ENCODE measurements at places on chromosomes 7 and 10.

DNA sequence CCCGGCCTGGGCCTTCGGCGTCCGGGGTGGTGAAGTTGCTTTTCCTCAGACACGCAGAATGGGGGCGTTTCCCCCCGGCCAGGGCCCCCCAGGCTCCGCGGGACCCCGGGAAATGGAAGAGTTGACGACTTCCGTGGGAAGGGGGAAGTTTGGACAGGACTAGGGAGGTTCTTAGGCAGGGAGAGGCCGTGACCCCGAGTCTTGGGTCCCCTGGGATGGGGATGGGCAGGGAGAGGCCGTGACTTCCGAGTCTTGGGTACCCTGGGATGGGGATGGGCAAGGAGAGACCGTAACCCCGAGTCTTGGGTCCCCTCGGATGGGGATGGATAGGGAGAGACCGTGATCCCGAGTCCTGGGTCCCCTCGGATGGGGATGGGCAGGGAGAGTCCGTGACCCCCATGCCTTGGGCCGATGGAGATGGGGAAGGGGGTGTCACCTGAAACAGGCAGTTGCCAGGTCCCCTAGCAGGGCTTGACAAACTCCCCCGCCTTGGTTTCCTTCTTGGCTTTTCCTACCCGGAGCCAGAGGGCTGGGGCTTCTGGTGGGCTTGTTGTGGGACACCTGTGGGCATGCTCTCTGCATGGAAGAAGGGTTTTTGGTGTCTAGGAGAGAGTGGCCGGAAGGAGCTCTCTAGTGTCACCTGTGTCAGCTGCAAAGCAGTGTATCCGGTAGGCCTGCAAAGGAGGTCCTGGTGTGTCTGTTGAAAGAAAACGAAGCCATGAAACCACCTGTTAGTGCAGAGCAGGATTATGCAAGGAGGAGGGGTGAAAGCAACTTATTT, 1.1 kb downstream of the TRRAP start:
- DNase-seq, result no peak

GRCh38 chr10:95359466-95359865, 68.7 kb upstream of the PDLIM1 start:
- DNase-seq, result no peak

DNA sequence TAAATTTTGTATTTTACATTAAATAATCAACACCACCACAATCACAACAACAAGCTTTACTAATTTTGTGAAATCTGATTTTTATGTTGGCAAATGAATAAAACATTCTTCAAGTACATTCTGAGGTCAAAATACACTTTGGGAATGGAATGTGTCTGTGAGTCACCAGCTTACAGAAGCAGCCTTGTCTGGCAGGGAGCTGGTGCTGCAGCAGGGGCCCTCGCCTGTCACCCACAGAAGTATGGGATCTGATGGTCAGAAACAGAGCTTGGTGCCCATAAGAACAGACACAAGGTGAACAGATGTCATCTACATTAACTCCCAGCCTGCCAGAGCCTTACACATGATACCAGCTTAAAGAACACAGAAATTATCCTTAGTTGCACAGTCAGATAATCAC, 496.9 kb downstream of the CCSER2 start:
- DNase-seq, result no peak

- no peak for DNase-seq
Measured at GRCh38 chr7:129271500-129272355, 46.9 kb downstream of the AHCYL2 start.

GRCh38 chr7:30521532-30521931, 16.9 kb upstream of the GGCT start:
- peak; percentile 15 for DNase-seq

DNA sequence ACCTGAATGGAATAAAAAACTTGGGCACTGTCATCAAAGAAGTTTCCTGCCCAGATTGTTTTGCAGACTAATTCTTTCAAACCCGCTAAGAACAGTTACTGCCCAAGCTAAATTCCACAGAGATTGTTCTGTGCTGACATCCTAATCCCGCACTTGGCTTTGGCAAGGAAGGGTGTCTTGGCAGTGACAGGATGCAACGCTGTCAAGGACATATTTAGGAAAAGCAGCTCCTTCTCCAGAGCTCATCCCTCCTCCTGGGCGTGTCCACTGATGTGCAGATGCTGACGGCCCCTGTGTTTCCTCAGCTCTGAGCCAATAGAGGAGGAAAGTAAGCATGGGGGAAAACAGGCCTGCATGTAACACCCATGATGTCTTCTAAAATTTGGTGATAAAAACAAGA, 74.2 kb downstream of the EEPD1 start:
- DNase-seq, result no peak

- DNase-seq, result peak; percentile 47
Measured at GRCh38 chr7:3592401-3593134, 291.5 kb downstream of the SDK1 start.

DNA sequence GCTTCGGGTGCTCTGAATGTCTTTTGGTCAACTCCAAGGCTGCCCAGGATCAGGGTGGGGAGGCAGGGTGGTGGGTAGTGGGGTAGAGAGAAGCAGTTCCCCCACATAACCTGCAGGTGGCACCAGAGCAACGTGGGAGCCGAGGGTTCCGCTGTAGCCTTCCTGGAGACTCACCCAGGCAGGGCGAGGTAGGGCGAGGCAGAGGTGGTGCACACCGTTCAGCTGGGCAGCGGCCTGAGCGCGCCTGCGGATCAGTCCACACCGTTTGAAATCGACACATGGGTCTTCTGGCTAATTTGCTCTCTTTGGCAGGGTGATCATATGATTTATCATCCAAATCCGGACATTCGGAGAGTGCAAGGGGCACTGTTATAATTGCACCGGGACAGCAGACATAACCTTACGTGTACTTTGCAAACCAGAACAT, 41.4 kb upstream of the MAP3K8 start:
- DNase-seq, result peak; percentile 39

DNA sequence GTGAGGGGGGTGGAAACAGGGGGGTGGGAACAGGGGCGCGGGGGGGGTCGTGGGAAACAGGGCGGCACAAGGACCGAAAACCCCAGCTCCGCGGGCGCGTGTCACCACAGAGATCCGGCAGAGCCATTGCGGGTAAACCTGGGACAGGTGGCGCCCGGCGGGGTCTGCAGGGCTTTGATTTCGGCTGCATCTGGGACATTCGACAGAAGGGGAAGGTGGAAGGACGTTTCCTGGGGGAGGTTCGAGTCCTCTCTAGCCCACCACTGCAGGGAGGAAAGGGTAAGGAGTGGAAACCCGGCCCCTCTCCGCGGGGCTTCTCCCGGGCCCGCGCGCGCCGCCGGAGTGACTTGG, 7.5 kb downstream of the NKX2-3 start:
- no peak for DNase-seq

GRCh38 chr7:55130395-55131141, 111.8 kb downstream of the EGFR start:
- DNase-seq, result no peak

DNA sequence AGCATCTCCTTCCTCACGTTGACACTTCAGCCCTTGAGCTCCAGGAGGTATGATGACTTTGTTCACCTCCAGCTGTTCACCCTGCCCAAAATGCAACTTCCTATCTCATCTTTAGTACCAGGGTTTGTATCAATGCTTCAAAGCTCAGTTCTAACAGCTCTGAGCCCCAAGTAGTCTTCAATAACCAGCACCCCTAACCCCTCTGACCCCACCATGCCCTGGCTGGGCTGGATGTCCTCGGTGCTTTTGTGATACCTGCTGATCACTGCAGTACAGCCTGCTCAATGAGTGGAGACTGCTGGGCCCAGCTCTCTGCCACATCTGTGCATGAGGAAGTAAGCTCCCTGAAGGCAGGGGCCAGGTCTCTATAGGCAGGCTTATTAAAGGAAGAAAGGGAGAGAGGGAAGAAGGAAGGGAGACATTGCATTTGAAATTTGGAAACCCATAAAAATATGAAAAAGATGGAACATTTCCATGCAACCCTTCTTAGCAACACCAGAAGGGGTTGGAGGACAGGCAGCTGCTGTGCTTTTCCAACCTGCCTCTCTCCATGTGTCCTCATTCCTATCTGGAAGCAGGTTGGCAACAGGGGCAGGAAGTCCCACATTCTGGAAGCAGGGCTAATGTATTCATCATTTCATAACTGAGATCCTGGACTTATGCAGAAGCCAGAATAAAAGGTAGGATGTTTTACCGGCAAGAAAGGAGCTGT, 756.1 kb downstream of the GRID1 start:
- no peak for DNase-seq

- DNase-seq, result peak; percentile 24
Measured at GRCh38 chr10:34373211-34373610, 441.9 kb downstream of the PARD3 start.
